ENCODE measurements at places on chromosomes 1 and 21.
A peak's percentile ranks its signal among the peaks of the same experiment; 100 is the strongest.

GRCh38 chr1:117780687-117781475 lies 148.5 kb downstream of the GDAP2 start:
- no peak for DNase-seq

DNA sequence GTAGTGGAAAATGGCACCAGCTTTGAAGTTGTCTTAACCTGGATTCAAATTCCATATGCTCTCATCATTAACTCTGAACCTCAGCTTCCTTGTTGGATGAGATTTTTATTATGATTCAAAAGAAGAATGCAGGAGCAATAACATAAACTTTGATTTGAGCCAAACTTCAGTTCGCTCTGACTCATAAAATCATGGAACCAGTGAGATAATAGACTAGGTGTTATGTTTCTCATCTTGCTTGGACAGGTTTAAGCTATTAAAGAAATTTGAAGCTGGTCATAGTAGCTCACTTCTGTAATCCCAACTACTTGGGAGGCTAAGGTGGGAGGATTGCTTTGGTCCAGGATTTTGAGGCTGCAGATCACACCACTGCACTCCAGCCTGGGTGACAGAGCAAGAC lies 172.8 kb downstream of the CLEC20A start:
- DNase-seq = no peak

- no peak for DNase-seq
These were observed 21.6 kb downstream of the VPS13D start for GRCh38 chr1:12251442-12251841.

- no peak for DNase-seq
These were observed 23.8 kb upstream of the CSF1 start for GRCh38 chr1:109886827-109887226.

GRCh38 chr1:100415498-100415778 lies 63.1 kb downstream of the CDC14A start:
- no peak for DNase-seq

- no peak for DNase-seq
These were observed 35.5 kb upstream of the ATP6V1G3 start for GRCh38 chr1:198575798-198576641.

GRCh38 chr21:26783466-26784195 lies 61.6 kb downstream of the ADAMTS1 start:
- DNase-seq = no peak

GRCh38 chr1:149888247-149888998 lies 10.9 kb upstream of the BOLA1 start:
- peak; percentile 94 for DNase-seq

GRCh38 chr1:61570191-61570590 lies 154.8 kb downstream of the TM2D1 start:
- no peak for DNase-seq

- no peak for DNase-seq
These were observed 15.6 kb downstream of the SERBP1 start for GRCh38 chr1:67414574-67414973.

GRCh38 chr1:226154593-226154992 lies 31.9 kb downstream of the ACBD3 start:
- DNase-seq = no peak

DNA sequence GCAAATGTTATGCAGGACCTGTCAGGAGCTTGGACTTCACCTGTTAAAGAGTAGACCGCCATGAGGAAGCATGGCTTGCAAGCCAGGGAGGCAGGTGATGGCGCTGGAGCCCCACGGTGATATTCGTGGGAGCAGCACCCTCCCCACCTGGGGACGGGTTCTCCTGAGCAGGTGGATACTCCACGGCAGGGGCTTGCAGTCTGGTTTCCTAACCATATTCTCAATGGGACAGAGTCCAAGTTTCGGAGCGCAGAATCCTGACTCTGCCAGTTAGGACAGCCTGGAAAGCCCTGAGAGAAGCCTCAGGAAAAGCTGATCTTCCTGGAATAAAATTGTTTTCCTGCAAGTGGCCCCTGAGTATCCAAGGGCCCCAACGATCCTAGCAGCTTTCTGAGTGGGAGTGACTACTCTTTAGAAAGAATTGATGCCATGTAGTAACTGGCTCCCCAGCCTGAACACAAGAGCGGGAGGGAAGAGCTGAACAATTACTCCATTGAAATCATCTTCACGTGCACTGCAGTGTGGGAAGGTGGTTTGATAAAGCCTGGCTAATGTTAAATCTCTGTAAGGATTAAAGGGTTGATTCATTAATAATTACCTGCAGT lies 146.3 kb upstream of the RAB4A start:
- DNase-seq = no peak

GRCh38 chr1:159172614-159173291 lies 1.3 kb downstream of the CADM3 start:
- no peak for DNase-seq

DNA sequence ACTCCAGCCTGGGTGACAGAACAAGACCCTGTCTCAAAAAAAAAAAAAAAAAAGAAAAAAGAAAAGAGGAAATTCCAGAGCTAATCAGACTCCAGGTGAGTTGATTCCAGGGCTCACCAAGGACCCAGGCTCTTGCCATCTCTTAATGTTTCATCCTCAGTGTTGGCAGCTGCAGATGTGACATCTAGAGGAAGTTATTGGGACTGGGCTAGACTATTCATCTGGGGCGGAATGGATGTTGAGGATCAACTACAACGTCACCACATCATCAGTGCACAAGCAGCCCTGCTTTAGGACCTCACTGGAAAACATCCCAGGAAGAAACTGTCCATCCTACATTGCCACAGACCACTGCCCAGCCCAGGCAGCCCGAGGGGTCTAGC lies 28.6 kb upstream of the PARP1 start:
- no peak for DNase-seq

DNA sequence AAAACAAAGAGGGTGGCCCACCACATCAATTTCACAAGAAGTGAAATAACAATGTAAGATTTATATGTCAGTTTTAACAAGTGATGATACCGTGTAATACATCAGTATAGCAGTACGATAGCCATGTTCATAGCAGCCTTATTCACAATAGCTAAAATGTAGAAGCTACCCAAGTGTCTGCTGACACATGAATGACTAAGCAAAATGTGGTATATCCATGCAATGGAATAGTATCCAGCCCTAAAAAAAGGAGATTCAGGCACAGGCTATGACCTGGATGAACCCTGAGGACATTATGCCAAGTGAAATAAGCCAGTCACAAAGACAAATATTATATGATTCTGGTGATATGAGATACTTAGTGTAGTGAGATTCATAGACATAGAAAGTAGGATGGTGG lies 18.0 kb downstream of the KIF26B start:
- no peak for DNase-seq

- no peak for DNase-seq
These were observed 127.0 kb downstream of the NME7 start for GRCh38 chr1:169240449-169241232.

GRCh38 chr21:34537838-34538237 lies 25.8 kb upstream of the KCNE1 start:
- DNase-seq = no peak

DNA sequence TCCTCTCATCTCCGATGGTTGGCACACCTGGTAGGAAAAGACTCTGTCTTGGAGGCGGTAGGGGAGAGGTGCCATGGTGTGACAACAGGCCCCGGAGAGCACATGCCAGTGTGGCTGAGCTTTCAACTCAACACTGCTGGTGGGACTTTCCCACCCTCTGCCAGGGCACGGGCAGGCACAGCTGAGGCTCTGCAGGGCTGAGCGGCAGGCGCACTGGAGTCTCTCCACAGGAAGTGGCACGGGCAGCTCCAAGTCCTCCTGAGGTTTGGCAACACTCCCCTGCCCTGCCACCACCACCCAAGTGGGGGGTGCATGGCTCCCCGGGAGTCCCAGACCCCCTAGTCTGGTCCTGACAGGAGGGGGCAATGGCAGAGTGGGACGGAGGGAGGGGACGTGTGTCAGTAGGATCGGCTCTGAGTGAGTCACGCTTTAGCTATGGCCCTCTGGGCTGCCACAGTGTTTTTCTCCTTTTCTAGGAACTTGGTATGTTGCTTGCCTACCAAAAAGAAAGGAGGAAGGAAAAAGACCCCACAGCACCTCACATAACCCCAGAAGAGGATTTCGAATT lies 27.3 kb upstream of the EVA1B start:
- DNase-seq = no peak

- no peak for DNase-seq
These were observed 178.4 kb downstream of the PSMG1 start for GRCh38 chr21:39004634-39005501.

- peak; percentile 51 for DNase-seq
These were observed 33.0 kb upstream of the ID3 start for GRCh38 chr1:23592209-23592892.

DNA sequence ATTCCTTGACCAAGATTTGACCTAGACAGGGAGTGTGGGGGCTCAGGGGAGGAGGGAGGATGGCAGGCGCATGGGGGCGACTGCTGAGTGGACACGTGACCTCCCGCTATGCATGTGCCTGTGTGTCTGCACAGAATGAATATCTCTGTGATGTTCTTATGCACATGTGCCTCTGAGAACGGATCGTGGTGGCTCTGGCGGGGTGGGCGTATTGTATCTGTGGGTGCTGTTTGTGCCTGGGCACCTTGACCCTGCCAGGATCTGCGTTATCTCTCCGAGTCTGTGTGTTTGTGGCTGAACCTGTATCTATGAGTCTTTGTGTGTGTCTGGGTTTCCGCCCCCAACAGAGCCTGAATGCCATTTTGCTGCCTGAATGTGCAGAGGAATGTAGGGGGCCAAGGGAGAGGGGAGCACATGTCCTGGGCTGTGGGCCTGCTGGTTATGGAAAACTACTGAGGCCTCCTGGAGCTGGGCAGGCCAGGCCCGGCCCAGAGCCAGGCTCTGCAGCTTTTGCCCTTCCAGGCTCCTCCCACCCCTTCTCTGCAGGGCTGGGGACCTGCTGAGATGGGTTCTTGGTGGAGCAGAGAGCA lies 102.5 kb downstream of the EBNA1BP2 start:
- DNase-seq = no peak

- no peak for DNase-seq
These were observed 15.2 kb upstream of the MYSM1 start for GRCh38 chr1:58715108-58715507.

DNA sequence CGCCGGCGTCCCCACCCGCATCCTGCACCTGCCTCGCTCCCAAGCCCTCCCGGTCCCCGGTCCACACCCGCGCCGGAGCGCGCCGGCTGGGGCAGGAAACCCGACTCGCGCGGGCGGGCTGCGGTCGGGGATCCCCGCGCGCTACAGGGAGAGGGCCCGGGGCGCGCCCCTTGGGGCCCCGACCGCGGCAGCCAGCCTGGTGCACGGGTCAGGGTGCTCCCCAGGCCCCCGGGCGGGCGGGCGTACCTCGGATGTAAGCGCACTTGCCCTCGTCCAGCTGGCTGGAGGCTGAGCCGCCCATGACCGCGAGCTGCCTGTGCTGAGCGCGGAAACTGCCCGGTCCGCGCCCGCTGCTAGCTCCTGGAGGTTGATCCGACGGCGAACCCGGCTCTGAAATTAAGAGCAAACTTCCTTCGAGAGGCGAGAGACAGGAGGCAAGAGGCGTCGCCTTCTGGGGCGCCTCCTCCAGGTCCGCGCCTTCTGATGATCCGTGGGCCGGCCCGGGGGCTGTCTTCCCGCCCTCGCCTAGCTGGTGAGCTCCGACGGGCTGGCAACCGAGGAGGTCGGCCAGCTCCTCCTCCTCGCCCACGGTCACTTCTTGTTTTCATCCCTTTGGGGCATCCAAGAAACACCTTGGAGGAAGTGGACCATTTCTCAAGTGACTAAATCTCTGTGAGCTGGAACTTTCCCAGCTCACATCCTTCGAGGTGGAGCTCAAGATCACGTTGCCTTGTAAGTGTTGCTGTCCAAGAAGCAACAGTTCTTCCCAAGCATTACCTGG lies at the start of gene NIBAN1:
TSS of gene NIBAN1 (minus strand) at position 453 of the 781 bp plus-strand sequence. CDS start at position 301, 152 bp downstream.
- peak; percentile 82 for DNase-seq

DNA sequence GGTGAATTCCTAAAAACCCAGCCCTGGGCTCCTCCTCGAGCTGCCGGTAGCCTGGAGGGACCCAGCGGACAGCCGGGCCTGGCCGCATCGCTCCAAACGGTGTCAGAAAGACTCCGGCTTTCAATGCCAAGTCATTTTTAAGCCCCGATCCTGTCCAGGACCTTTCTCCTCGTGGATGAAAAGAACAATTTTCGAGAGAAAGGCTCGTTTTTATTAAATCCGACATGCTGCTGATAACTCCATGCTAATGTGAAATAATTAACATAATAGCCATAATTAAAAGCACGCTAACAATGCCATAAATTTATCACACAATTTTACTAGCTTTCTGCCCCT lies 4.6 kb upstream of the FOXD3 start:
- DNase-seq = no peak

DNA sequence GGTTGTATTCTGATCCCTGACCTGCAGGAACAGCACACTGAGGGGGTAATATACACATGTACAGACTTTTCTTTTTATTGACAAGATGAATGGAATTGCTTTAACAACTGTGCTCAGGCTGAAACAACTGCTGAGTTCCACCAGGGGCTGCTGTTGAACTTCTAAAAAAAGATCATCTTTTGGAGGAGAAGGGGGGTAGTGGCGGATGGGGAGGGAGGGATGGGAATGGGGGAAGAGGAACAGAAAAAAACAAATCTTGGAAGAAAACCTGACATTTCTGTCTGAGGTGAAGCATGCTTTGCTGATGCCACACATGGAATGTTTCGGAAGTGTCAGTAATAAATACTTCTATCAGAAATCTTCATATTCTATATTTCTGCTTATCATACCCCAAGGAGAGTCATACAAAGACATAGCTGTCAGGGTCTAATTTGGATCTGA lies 75.0 kb downstream of the RWDD3 start:
- DNase-seq = peak; percentile 66

GRCh38 chr1:228754646-228755268 lies 19.5 kb downstream of the RHOU start:
- no peak for DNase-seq

DNA sequence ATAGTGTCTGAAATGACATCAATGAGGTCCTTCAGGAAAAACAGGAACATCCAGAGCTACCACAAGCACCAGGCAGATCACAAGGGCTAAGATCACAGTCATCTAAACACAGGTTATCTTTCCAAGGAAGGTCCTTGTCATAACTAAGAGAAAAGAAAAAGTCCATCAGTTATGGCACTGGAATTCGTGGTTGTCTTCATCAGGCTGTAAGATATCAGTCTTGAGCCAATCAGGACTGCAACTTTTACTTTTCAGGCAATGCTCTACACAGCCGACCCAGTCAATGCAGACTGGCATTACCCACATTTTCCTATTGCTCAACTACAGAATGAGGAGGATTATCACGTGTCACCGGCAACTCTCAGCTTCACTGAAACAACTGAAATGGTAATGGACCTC lies 26.4 kb downstream of the SORT1 start:
- no peak for DNase-seq

GRCh38 chr1:154951901-154952657 lies 3.8 kb downstream of the PBXIP1 start:
- DNase-seq = no peak

DNA sequence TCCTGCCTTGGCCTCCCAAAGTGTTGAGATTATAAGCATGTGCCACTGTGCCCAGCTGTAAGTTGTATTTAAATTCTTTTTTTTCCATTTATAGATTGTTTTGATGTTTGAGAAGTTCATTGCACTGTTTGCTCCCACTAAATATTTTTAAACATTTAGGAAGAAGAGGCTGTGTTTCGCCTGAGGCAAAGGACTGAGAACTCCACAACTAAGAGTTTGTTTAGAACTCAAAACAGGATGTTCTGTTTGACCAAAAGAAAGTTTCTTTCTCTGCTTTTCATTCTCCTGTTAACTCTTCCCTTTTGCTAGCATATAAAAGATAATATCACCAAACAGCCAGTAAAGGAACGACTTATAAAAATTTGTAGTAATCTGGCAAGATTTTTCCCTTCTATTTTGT lies 87.0 kb downstream of the RUNX1 start:
- no peak for DNase-seq

Measured in NCI-H1417 (cell line).